ENCODE measurements at places on chromosomes 4 and X.

DNA sequence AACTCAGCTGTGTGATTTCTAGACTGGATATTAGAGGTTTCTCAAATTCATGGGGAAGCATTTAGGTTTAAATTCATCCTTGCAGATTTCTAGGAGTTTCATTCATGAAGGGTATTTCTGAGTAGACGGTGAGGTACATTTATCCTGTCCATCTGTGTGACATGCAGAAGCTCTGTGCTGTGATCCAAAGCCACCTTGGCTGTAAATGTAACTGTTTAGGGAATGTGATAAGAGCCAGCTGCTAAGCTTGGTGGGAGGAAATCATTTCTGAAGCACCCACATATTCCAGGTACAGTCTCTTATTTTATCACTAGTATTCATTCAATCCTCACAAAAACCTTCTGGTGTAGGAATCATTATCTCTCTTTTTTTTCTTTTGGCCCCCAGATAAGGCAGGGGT is 8.7 kb upstream of the DCTD start:
- no peak for DNase-seq

DNA sequence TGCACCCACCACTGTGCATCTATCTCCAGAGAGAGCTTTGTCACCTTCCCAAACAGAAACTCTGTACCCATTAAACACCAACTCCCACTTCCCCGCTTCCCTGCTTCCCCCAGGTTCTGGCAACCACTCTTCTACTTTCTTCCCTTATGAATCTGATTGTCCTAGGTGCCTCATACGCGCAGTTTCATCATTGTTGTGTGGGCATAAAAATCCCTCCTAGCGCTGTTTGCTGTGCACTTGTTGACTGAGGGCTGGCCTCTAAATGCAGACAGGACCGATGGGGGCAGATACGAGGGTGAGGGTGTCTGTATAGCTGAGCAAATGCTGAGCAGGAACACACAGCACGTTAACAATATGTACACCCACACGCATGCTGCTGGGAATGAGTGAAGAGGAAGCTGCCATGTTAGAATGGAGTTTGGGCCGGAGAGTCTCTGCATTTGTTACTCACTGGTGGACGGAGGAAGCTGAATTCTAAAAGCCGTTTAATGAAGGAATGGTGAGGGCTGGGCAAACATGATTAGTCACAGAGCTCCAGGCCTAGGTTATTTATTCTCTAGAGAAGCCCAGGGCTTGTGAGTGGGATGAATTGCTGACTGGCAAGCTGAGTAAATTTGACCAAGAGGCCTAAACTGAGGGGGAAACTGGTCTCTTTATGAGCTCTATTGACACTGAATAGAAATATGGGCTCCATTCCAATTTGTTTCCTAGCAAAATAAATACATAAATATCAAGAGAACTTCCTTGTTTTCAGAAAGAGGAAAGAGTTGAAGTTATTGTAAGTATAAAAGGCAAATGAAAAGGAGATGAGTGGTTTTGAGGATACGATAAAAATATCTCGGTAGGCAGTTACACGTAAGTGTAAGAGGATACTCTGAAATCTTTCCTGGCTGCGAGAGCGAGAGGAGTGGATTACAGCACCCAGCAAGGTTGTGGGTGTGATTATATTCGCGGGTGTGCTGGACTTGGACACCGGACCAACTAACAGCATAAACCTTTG is 95.9 kb upstream of the RPS6KA3 start:
- no peak for DNase-seq

DNA sequence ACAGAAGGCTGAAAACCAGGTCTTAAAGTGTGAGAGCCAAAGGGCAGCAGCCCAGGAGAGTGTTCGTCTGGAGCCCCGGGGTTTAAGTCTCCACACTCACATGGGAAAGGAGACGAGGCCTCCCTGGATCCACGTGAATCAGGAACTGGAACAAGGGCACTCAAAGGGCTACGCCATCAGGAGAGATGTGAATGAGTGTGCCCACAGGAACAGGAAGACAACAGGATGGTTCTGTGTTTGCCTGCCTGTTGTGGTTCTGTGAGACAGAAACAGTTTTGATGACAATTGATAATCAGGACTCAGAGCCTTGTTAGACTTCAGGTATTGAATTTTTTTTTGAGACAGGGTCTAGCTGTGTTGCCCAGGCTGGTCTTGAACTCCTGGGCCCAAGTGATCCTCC is 4.9 kb upstream of the CTBP1 start:
- DNase-seq = no peak

DNA sequence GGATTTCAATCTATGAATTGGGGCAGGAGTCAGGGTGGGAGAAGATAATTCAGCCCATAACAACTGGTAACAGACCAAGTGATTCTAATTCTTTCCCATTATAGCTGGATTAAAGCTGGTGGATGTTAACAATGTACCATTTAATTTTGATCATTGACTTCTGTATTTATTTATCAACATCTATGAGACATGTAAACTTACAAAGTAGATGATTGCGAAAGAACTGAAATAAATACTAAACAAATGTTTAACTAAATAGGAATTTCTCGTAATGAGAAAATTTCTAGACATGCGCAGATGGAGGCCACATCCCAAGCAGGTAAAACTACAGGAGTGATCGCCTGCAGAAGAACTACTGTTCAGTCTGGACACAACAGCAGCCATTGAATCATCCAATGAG is 107.1 kb downstream of the NR3C2 start:
- no peak for DNase-seq

DNA sequence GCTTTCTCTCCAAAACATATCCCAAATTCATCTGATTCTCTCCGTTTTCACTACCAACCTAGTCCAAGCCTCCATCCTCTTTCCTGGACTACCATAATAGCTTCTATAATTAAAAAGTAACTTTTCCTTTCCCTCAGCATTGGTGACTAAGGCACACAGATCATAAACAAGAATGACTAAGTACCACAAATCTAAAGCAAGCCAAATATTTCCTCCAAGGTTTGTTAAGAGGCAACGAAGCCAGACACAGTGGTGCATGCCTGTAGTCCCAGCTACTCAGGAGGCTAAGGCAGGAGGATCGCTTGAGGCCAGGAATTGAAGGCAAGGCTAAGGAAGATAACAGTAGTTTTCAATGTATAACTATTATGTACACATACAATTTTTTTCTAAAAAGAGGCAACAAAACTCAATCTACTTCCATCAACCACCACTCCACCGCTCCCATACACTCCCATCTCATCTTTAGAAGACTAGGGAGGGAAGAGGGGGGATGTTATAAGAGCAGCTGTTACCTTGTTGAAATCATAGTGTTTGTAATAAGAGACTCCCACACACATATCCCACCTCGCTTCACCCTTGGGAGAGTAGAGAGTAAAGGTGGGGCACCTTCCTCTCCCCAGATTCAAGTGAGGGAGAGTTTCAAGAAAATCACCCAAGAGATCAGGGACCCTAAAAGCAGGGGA is 4.2 kb upstream of the JCHAIN start:
- DNase-seq = no peak

GRCh38 chrX:110920991-110921390 is 125.4 kb upstream of the CHRDL1 start:
- peak; percentile 14 for DNase-seq

DNA sequence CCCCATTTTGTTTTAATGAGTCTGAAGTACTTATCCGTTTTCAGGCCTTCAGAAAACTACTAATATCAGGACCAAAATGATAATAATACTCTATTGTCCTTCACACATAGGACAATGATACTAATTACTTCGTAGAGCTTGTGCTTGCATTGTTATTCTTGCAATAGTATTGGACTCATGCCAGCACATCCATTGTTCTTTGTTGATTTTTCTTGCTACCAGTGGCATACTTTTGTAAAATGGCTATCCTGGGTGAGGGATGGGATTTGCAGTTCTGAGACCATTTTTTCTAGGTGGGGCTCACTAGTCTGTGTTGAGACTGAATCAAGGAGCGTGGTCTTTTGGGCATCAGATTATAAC is 195.3 kb downstream of the MAML3 start:
- no peak for DNase-seq

DNA sequence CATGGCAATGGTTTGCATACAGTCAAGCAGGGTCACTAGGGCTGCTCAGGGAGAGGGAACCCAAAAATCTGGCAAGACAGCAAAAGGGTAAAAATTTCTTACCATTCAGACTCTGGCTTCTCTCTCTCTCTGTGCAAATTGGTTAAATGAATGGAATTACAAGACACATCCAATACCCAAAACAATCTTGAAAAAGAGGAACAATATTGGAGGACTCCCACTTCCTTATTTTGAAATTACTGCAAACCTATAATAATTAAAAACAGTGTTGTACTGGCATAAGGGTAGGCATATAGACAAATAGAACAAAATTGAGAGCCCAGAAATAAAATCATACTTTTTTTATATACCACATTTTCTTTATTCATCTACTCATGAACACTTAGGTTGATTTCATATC is 24.1 kb downstream of the ETDA start:
- no peak for DNase-seq

DNA sequence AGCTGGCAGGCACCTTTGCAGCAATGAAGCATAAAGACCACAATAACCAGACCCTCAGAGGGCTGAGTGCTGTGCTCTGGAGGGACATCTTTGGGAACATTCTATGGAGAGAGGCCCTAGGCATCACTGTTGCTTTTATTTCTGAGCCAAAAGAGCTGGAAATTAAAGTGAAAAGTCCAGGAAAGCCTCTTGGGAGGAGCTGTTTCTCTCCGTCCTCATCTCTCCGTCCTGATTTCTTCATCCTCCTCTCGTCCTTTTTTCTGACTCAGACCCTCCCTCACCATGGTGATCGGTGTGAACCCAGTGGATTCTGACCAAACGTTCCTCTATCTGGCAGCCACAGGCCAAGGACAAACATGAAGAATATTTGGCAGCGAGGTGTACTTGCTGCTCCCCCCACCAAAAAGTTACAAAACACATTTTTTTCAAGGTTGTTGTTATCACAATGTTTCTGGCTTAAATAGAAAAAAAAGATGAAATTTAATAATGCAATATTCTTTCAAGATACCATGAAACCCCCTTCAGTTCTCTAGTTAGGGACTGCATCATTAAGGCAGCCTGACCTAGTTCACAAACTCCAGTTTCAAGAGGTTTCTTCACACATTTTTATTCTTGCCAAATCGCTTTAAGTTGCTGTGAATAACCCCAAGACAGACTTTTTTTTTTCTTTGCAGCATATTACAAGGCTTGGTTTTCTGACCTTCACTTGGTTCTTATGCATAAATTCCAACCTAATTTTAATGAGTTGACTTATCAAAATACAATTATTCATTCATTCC is 80.2 kb downstream of the SCD5 start:
- no peak for DNase-seq

DNA sequence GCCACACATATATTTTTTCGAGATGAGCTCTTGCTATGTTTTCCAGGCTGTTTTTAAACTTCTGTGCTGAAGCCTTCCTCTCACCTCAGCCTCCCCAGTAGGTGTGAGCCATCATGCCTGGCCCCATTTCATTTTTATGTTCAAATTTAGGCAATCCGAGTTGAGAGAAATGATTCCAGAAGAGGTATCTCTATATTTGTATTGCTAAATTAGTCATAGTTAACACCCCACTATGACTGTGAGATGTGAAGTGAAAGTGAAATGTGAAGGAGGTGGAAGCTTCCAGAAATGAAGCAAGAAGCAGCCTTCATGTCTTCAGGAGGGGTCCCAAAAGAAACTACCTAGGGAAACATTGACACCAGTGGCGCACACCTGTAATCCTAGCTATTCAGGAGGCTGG is 17.7 kb downstream of the APELA start:
- no peak for DNase-seq

DNA sequence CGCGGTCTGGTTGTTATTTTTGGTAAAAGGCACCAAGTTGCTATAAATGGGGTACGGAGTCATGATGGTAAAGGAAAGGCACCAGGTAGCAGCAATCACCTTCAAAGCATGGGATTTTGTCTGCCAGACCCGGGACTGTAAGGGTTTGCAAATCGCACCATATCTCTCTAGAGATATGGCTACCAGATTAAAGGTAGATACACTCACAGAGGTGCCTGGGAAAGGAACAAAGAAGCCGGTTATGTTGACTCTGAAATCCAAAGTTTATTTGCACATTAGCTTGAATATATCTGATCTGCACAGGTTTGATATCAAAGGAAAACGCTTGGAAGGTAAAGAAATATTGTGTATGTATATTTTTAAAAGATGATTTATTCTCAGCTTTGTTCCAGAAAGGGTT is 4.6 kb downstream of the CCKAR start:
- DNase-seq = no peak

GRCh38 chr4:155629183-155629825 is 37.3 kb upstream of the GUCY1A1 start:
- DNase-seq = no peak

GRCh38 chr4:152392079-152392478 is 143.8 kb downstream of the FBXW7 start:
- DNase-seq = no peak

- DNase-seq = no peak
Measured at GRCh38 chr4:74777531-74777930, 16.8 kb downstream of the BTC start.

DNA sequence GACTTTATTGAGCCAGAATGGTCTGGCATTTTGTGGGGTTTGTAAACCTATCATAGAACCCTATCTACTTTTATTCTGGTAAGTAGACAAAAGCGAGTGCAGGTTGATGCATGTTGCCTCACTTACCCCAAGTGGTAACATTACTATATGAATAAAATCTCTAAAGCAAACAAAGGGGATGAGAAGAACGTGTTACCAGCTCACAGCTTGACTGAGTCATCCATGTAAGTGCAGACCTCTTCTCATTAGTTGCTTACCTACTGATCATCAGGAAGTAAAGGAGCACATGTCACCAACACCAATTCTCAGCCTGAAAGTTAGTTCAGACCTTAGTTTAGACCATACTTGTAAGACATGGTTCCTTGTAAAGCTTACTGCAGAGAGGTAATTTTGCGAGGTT is 1328.3 kb downstream of the C4orf33 start:
- DNase-seq = no peak

DNA sequence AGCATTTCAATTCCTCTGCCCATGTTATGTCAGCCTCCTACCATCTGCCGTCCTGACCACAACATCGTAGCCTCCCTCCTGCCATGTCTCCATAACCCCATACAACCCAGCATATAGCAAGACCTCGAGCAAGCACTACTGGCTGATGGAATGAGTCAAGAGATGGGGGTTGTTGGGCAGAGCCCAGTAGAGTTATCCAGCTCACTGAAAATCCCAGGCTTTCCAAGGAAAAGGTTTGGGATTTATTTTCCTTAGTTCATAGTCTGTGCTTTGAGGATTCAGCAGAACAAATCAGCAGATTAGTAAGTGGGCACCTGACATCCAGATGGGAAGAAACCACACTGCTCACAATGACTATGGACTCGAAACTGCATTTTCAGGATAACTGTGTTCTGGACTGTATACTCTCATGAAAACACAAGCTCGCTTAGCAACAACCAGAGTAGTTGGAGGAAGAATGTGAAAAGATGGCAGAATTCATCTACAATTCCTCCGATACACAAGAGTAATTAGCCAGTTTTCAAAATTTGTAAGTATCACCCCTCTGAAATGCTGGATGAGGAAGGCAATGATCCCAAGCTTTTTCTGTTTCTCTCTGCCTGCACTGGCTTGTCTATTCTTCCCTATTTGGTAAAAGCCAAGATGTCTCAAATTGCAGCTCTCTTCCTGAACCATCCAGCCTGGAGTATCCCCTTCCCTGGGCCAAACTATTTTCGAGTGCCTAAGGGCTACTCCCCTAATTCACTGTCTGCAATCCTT is 186.2 kb upstream of the TBL1X start:
- DNase-seq = no peak

Data from right hindlimb (tissue), 1 donor.